ENCODE measurements at places on chromosomes 13 and 19.
A peak's percentile ranks its signal among the peaks of the same experiment; 100 is the strongest.

GRCh38 chr13:28297341-28297740 lies 159.0 kb downstream of the PAN3 start:
- DNase-seq, result no peak

- no peak for DNase-seq
Measured at GRCh38 chr13:91228940-91229339, 118.5 kb upstream of the MIR17HG start.

GRCh38 chr13:98155475-98156109 lies 12.7 kb downstream of the FARP1 start:
- DNase-seq, result no peak

- no peak for DNase-seq
Measured at GRCh38 chr19:28023064-28023463, 1189.9 kb downstream of the UQCRFS1 start.

GRCh38 chr13:98977568-98978265 lies at the start of gene DOCK9:
Gene DOCK9, minus strand, starts transcription at chr13:98978064. Its CDS starts 155 bp downstream, at chr13:98977909.
- DNase-seq, result no peak

GRCh38 chr19:19074196-19074882 lies 10.5 kb downstream of the SLC25A42 start:
- DNase-seq, result no peak

- peak; percentile 37 for DNase-seq
Measured at GRCh38 chr19:19410553-19411550, 5.4 kb downstream of the GATAD2A start.

- peak; percentile 47 for DNase-seq
Measured at GRCh38 chr13:30422054-30422839, at the start of gene UBE2L5. Gene UBE2L5, plus strand, starts transcription at chr13:30422493. Its CDS starts 5,498 bp downstream, at chr13:30427991.

DNA sequence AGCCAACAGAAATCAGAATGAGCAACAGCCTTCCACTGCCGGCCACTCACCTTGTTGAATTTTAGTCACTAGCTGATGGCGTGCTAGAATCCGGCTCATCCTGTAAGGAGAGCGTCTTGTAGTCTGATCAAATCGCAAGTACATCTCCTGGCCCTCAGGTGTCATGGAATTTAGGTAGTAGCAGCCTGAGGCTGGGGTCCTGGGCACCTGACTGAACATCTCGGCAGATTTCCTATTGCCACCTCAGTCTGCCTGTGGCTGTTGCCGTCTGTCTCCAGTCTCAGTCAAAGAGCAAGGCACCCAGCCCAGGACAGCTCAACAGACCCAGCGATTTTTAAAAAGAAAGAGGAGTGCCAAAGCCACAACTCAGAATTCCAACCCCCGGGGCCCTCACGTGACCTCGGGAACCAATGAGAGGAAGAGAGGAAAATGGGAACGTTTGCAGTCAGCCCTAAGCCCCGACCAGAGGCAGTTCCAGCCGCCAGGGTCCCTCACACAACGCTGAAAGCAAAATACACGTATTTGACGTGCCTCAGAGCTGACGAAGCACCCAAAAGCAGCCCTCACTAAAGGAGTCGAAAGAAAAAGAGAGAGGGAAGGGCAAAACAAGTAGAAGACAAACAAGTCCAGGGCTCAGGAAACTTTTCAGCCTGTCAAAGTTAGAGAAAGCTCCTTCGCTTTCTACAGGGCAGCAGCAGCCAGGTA lies at the start of gene STARD13:
TSS of gene STARD13 (minus strand) at position 336 of the 705 bp plus-strand sequence. CDS start at position 219, 117 bp downstream.
- peak; percentile 9 for DNase-seq

DNA sequence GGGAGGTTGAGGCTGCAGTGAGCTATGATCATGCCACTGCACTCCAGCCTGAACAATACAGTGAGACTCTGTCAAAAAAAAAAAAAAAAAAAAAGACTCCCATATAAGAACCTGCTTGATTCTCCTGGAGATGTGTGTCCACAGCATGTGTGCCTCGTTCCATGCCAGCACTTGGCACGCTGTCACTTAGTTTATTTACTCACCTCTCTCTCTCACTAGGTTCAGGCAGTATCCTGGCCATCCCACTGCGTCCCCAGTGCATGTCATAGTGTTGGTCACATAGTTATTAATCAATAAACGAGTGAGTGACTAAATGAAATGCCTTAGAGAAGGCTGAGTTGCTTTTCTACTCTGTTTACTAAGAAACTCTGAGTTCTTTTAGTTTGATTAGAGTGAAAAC lies 79.1 kb upstream of the GPR12 start:
- DNase-seq, result no peak

- DNase-seq, result no peak
Measured at GRCh38 chr19:45471931-45472562, 4.3 kb downstream of the FOSB start.

- DNase-seq, result no peak
Measured at GRCh38 chr19:33302974-33303790, 848 bp upstream of the CEBPA start.

DNA sequence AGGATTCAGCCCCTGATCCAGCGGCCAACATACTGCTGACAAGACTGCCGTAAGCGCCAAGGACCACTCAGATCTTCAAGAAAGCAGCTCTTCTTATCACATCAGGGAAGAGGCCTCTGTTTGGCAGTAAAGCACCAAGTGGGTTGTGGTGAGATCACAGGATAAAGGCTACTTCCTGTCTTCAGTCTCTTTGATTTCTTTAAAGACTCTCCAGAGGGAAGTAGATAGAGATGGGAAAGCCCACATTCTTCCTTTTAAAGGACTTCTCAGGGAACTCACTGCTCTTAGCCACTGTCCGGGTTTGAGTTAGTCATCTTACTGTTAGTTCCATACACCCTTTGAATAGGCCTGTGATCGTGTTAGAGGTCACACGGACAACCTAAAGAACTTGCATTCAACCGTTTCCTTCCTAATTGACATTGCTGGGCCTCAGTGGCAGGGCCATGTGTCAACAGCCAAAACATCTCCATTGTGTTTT lies 47.2 kb upstream of the POMP start:
- no peak for DNase-seq

DNA sequence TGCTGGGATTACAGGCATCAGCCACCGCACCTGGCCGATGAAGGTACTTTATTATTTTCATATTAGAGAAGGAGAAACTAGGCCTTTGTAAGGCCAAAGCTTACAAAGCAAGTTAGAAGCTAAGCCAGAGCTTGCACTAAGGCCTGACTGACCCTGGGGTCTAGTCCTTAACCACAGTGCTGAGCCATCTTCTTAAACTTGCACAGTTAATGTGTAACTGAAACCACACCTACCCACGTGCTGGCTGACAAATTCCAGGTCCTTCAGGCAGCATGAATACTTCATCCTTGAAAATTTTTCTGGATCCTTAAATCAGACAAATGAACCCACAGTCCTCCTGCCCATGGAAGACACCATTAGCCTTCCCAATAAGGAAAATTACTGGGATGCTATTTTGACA lies 880.6 kb downstream of the UQCRFS1 start:
- no peak for DNase-seq

DNA sequence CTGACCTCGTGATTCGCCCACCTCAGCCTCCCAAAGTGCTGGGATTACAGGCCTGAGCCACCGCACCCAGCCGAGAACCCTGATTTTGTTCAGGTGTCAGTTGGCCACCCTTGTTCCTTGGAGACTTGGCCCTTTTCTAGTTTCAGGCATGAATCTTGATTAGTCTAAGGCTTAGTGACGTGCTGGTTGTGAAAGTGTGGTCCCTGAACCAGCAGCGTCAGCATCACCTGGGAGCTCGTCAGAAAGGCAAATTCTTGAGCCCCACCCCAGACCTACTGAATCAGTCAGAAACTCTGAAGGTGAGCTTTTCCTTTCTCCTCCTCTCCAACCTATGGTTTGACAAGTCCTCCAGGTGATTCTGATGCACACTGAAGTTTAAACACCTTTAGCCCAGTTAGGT lies 35.2 kb downstream of the CACNG6 start:
- no peak for DNase-seq

DNA sequence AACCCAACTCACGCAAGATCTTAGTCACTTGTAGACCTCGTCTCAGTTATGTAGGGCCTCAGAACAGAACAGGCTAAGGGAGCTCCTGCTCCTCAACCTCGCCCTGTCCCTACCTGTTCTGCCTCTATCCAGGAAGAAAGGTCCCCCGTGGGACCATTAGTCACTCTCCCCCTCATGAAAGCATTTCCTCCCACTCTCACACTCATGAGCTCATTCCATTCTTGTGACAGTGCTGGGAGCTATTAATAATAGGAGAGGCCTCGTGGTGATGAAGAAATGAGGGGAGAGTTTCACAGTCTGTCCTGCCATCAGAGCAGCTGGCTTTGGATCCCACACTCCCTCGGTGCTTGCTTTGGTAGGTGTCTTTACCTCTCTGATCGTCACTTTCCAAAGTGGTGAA lies 10.2 kb downstream of the PPP2R1A start:
- no peak for DNase-seq

DNA sequence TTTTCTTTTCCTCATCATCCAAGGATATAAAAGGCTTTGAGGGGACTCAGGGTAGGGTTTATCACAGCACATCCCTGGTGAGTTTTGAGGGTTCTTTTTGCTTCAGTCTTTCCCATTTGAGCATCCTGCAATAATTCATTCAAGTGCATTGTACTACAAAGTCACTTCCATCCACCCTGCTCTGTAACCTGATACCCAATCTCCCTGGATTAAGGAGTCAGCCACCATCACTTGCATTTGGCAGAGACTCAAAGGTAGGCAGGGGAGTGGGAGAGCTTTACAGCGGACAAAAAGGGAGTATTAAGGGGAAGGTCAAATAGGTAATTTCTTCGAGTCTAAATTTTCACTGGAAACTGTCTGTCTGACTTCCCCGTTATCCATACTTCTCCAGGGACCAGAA lies 216.1 kb upstream of the TMTC4 start:
- DNase-seq, result no peak

- DNase-seq, result no peak
Measured at GRCh38 chr13:21031594-21032275, 29.7 kb downstream of the LATS2 start.

- DNase-seq, result no peak
Measured at GRCh38 chr13:113002206-113002912, 33.3 kb downstream of the MCF2L start.

DNA sequence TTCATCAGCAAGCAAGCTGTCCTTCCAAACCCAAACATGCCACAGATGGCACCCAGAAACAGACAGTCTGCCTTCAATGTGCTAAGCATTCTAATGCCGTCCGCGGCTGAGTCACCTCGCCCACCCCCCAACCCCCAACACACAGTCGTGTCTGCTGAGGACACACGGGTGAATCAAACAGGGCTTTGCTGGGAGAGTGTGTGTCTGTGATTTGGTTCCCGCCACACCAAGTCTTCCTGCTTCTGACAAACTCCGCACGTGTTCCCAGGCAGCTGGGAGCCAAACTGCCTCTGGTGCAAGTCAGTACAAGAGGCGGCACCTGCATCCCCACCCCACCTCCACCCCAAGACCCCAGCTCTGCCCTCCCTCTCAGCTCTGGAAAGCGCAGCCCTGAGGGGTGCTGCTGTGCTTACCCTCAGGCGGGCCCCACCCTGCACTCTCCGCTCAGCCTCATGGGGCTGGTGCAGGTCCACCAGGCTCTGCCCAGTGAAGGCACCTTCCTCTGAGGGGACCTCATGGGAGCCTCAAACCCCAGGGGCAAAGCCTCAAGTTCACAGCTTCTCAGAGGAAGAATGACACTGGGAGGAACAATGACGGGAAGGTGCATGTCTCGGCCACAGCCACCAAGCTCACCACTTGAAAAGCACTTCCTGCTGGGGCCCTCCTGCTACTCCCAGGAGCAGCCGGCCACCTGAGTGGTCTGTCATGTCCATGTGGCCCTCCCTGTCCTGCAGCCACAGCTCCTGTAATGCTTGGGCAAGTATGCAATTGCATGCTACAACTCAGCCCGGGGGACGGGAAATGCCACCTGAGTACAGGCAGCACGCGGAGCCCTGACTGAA lies 15.0 kb upstream of the SLC35E1 start:
- no peak for DNase-seq

DNA sequence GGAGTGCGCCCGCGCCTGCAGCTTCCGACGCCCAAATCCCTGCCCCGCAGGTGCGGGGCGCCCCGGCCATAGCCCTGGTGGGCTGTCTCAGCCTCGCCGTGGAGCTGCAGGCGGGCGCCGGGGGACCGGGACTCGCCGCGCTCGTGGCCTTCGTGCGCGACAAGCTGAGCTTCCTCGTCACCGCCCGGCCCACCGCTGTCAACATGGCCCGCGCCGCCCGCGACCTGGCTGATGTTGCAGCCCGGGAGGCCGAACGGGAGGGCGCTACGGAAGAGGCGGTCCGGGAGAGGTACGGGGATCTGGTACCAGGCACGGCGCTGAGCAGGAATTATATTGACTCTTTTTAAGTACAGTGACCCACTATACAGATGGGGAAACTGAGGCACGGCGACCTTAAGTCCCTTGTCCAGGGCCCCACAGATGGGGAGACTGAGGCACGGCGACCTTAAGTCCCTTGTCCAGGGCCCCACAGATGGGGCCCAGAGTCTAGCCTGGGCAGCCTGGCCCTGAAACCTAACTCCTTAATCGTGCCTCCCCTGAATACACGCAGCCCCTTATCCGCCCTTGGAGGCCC lies 586 bp downstream of the MRI1 start:
- no peak for DNase-seq

GRCh38 chr19:16051254-16052025 lies 24.9 kb upstream of the TPM4 start:
- DNase-seq, result peak; percentile 25

GRCh38 chr13:112918746-112919145 lies 50.3 kb upstream of the MCF2L start:
- DNase-seq, result no peak

GRCh38 chr13:74930402-74931165 lies 551.4 kb downstream of the TBC1D4 start:
- no peak for DNase-seq

- peak; percentile 37 for DNase-seq
Measured at GRCh38 chr19:2266183-2266993, 10.2 kb upstream of the JSRP1 start.

GRCh38 chr19:45115809-45116615 lies 23.0 kb downstream of the PPP1R37 start:
- no peak for DNase-seq

GRCh38 chr13:51663973-51664957 lies 80.0 kb downstream of the WDFY2 start:
- no peak for DNase-seq

DNA sequence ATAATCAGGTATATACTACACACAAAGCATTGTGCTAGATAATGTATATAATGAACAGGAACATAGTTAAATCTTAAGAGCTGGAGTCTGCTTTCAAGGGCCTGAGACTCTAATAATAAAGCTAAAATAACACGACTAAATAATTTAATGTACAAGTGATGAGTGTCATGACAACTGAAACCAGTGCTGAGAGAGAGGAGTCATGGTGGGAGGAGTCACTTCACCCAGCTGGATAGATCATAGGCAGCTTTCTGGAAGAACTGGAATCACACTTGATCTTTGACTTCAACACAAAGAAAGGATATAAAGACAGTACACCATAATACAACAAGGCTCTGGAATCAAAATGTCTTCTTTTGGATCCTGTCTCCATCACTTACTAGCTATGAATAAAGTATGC lies 7.1 kb downstream of the RBM26 start:
- no peak for DNase-seq
